ENCODE measurements at places on chromosomes 3 and 15.

GRCh38 chr3:152272771-152273242, 4.1 kb downstream of the MBNL1 start:
- peak; percentile 85 for DNase-seq

DNA sequence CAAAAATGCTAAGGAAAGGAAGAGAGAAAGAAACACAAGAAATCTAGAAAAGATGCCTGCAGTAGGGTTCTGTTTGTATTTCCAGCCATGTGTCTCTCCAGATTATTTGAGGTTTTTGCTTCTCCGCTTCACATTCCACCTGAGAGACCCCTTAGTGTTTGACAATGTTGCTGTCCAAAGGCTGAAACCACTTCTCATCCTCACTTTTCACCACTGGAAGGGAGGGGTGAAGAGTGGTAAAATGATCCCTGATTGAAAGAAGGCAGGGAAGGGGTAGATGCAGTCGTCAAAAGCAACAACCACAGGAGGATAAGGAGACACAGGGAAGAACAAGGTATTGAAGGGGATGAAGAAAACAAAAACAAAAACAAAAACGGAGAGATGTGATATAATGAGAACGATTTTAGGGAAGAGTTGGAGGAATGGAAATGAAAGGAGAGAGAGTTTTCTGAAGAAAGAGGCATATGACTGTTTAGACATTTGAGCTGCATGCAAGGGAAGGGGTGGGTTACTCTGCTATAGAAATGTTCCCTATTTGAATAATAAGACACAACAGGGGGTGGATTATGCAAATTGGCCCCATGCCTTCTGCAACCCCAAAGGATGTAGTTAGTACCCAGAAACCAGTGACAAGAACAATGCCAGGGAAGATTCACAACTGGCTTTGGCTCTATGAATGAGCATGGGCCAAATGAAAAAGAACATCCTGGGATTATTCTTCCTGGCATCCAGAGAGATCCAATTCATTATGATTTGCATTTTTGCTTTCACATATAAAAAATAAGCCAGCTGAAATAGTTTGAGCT, 235.9 kb downstream of the GAP43 start:
- DNase-seq: no peak

- no peak for DNase-seq
Measured at GRCh38 chr15:38267421-38268022, 14.9 kb downstream of the SPRED1 start.

GRCh38 chr3:184620475-184621119, 59.0 kb downstream of the EPHB3 start:
- no peak for DNase-seq

DNA sequence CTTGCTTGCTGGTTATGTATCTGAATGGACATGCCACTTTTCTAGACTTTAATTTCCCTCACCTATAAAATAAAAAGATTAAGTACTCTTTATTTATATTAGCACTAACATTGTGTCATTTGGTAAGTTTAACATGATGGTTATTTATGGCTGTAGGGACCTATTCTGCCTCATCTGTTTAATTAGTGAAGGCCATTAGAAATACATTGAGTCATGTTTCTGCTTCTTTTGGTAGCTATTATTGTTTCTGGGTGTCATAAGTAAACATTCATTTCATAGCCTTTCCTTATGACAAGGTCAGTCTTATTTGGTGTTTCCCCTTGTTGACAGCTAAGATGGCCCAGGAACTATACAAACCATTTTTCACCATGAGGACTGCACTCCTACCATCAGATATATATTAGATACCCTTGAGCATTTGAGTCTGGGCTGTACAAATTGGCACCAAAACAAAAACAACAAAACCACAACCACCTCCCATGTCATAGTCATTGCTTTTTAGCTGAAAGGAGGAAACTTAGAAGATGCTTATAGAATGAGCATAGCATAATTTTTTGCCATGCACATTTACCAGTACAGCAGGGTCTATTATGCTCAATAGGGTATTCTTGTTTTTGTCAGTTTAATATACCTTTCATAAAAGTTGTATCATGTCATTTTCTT, 39.3 kb downstream of the SRP14 start:
- no peak for DNase-seq

GRCh38 chr15:89472785-89473256, 23.6 kb downstream of the RHCG start:
- DNase-seq: no peak

GRCh38 chr3:154953538-154953937, 126.6 kb upstream of the MME start:
- no peak for DNase-seq

DNA sequence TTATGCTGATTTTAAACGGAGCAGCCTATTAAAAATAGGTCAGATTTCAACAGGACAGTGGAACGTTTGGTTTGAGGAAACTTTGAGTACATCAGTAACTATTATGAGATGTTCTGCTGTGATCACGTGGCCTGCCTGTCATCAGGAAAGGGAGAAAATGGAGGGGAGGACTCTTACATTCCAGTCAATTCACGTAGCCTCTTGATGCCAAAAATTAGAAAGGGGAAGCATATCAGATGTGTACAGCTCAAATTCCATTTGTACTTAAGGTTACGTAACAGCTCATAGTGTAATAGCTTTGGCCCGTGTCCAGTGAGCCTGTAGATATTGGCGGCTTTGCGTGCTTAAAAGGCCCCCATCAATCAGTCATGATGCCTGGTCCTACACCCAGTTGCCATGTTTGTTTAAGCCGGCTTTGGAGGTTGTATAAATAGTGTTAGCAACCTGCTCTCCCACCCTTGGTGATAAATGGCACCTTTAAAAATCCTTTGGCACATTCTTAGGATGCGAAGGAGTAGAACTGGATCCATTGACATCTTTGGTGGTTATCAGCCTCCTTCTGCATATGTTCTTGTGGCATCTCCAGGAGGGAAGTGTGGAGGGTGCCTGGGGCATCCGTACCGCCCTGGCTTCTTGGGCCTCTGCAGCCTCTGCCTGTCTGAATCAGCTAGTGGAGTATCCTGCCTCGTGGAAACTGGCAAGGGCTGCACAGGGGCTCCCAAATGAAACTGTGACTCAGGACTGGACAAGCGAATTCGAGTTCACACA, 163.9 kb downstream of the THSD4 start:
- DNase-seq: peak; percentile 90

GRCh38 chr15:69341356-69341755, 42.6 kb downstream of the PAQR5 start:
- no peak for DNase-seq

- no peak for DNase-seq
Measured at GRCh38 chr15:93179700-93180102, 90.7 kb upstream of the RGMA start.

DNA sequence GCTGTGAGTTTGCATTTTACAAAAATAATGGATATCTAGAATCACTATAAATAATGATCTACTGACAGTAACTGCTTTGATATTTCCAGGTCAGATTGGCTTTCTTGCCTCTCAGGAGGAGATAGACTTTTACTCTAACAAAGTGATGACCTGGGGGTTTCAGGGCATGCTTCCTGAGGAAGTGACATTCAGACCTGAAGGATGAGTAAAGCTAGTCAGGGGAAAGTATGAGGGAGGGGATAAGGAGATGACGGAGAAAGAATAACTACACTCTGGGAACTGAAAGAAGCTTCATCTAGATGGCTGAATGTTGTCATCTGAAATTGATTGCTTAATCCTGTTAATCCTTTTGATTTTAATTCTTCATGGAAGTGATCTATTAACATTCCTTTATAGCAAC, 32.2 kb downstream of the ARMC8 start:
- no peak for DNase-seq

- DNase-seq: no peak
Measured at GRCh38 chr3:160112481-160112880, 112.7 kb upstream of the C3orf80 start.

DNA sequence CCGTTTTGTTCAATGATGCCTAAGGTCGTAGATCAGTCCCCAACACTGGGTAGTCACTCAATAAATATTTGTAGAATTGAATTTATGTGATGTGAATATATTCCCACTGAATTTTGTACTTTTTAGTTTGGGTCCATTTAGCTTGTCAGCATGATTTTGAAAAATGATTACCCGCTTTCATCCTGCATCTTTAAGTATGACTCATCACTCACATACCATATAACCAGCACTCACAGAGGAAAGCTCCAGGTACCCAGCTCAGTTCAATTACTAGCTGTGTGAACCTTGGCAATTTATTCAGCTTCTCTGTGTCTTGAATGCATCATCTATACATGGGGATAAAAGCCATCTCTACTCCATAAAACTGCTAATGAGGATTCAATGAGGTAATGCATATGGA, 2.2 kb upstream of the MLF1 start:
- no peak for DNase-seq

GRCh38 chr15:83396101-83396500, 51.0 kb upstream of the SH3GL3 start:
- DNase-seq: no peak

DNA sequence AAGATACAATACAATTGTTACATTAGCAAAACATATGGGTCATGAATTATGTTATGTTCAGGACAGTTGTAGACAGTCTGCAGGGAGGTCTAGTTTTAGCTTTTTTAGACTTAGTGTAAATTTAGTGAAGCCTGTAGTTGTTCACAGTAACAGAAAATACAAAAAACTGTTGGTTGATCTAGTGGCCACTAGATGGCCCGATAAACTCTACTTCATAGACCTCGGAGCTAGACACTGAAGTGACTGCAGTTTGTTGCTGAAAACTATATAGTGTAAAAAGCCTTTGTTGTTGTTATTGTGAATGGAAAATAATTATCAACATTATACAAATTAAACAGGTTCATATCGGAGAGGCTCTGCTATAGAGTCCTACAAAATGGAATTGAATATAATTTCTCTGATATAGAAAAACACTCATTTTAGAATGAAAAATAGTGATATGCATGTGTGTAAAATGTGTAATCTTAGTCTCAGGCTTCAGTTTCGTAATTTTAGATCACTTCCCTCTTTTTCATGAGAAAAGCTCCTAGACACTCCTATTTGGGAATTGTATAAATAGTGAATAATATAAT, 18.3 kb downstream of the MAGEL2 start:
- DNase-seq: no peak

DNA sequence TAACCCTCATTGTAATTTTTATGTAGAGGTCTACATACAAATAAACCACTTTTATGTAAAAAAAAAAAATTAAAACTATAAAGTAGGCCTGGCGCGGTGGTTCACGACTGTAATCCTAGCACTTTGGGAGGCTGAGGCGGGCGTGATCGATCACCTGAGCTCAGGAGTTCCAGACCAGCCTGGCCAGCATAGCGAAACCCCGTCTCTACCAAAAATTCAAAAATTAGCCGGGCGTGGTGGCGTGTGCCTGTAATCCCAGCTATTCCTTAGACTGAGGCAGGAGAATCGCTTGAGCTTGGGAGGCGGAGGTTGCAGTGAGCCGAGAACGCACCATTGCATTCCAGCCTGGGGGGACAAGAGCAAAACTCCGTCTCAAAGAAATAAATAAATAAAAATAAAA, 766 bp upstream of the SLC12A6 start:
- DNase-seq: no peak

DNA sequence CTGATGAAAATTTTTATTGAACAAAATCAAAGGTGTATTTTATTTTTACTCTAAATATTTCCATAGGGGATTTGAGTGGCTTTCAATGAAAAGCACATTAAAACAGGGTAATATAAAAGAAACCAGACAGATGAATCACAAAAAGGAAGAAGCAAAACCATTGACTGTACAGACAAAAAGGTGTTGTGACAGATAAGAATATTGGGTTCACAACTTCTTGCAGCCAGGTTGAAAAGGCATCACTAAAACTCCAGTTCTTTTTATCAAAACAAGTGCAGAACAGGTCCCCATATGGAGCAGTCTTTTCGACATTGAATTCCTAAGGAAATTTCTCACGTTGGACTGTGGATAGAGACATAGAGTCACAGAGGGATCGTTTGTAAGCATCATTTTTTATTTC, 53.8 kb downstream of the AGTR1 start:
- no peak for DNase-seq

DNA sequence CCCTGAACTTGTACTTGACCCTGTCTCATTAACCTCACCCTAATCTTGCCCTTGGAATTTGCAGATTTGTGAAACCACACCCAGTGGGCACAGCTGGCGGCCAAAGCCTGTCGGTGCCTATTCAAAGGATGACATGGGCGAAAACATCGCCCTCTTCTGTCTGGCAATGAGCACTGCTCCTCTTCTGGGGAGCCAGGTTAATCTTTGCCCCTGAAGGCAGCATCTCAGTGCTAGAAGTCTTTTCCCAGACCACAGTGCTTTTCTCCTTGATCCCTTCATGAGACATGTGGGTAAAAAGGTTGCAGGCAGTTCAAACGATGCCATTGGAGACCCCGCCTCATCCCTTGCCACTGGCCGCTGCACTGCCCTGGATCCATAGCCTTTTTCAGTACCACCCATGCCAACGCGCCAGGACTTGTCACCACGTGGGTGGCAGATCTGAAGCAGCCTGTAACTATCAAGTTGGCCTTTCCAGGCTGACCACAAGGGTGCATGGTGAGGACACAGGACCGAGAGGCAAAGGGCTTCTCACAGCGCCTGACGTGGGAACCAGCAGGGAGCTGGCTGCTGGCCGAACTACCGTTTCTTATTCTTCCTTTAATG, 6.5 kb upstream of the DNASE1L3 start:
- DNase-seq: no peak

GRCh38 chr15:71600237-71600636, 210.1 kb upstream of the NR2E3 start:
- DNase-seq: no peak

DNA sequence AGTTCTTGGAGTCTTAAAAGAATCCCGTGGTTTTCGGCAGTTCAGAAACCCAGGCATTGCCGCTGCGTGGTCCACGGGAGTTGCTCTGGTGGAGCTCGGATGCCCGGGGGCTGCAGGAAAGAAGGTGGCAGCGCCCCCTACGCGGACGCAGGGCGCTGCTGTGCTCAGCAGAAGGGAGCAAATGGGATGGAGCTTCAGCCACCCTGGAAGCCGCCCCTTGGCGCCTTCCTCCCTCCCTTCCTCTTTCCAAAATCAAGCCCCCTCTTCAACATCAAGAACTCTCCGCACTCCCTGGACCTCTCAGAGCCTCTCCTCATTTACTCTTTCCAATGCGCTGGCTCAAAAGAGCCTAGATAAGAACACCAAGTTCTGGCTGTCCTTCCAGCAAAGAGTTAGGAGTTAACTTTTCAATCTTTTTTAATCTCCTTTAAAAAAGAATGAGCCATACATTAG, 880 bp upstream of the CHRNA7 start:
- DNase-seq: no peak

GRCh38 chr15:48225771-48226170, 19.7 kb downstream of the SLC12A1 start:
- no peak for DNase-seq

GRCh38 chr3:61669668-61670299, 108.4 kb downstream of the PTPRG start:
- no peak for DNase-seq
